Transverse colon (tissue), 4 donors: ENCODE measurements at places on chromosomes 5 and 9. TPM values are rescaled to one million over a fixed set of nuclear protein-coding genes. Genes with fewer than 3 reads are reported as not detected.

DNA sequence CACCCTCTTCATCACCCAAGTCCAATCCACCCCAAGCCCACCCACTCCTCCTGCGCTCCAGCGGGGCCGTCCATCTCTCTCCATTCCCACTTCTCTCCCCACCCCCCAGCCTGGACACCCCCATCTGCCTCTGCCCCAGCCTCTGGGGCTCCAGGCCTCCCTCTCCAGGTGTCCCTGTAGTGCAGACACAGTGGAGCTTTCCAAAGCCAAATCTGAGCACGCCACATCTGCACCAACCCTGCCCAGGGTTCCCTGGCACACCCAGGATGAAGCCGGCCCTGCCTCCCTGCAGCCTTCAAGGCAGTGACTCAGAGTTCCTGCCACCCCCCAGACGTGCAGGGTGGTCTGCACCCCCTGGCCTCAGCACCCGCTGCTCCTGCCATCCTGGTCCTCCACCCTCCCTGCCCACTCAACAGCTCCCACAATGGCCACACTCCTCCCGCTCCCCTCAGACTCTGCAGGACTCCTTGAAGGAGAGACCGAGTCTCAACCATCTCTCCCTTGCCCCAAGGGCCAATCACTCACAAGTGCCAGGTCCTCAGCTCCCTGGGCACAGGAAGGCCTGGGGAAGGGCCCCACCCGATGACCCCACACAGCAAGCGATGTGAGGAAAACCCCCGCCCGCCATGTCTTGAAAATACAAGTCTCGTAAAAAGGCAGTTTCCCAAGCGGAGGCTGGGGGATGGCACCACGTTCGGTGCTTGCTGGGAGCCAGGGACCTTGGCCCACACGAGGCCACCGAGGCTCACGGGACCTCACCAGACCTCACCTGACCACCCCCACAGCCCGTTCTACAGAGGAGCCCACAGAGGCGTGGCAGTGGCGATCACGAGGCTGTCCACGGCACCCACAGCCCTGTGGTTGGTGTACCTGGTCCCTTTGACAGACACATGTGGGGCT lies 22.2 kb downstream of the VAV2 start:
- DNase-seq: no peak

GRCh38 chr9:69603656-69604055 lies 68.5 kb downstream of the APBA1 start:
- no peak for DNase-seq

GRCh38 chr5:133106761-133107572 lies 55.2 kb downstream of the HSPA4 start:
- no peak for DNase-seq

GRCh38 chr5:136246122-136246521 lies 53.2 kb upstream of the SMIM32 start:
- no peak for DNase-seq

GRCh38 chr5:133297293-133297692 lies 245.5 kb downstream of the HSPA4 start:
- no peak for DNase-seq

- DNase-seq: no peak
Measured at GRCh38 chr5:51500-51823, 40.5 kb upstream of the PLEKHG4B start.

DNA sequence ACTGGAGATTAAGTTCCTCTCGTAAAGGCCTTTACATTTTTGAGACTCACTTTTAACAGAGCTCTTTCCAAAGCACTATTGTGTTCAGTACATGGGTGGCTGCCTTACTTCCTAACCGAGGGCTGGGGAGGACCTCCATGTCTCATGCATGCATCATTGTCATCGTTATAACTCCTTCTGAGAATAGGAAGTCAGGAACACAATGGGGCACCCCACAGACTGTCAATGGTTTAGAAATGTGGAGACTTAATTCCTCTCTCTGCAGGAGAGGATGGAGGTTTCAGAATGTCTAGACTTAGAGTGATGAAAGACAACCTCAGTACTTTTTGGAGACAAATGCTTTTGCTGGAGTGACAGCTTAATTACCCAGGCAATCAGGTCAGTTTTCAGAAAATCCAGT lies 83.9 kb downstream of the PRLR start:
- DNase-seq: no peak

The PPIC gene
- 56.3 TPM for total RNA-seq

The RASGEF1C gene
- total RNA-seq: 3.0 TPM

DNA sequence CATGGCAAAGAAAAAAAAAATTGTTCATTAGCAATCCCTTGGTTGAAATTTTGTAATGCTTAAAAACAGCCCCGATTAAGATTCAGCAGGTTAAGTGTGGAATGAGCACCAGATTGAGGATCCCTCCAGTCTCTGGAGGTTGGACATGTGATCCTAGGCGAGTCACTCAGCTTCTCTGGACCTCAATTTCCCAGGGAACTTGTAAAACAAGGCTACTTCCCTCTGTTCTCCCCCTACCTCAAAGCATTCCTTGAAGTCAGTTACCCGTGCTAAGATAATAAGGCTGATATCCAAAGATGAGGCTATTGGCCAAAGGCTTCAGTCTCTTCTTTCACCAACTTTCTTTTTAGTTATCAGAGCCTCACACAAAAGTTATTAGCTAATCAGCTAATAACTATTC lies 2.9 kb downstream of the KLHL3 start:
- DNase-seq: no peak

GRCh38 chr5:143968071-143968878 lies 156.3 kb downstream of the HMHB1 start:
- DNase-seq: no peak

DNA sequence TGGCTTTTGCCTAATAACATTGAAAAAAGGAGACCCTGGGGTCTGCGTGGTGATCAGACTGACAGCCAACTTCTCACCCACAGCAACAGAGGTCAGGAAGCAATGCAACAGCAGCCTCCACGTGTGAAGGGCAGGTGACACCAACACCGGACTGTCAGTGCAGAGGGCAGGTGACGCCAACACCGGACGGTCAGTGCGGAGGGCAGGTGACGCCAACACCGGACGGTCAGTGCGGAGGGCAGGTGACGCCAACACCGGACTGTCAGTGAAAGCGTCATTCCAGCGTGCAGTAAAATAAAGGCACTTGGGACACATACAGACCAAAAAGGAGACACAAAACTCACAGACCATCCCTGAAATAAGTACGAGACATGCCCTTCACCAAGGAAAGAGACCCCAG lies 37.2 kb upstream of the CEP72 start:
- no peak for DNase-seq

GRCh38 chr9:76403352-76403751 lies 9.1 kb upstream of the RFK start:
- no peak for DNase-seq

DNA sequence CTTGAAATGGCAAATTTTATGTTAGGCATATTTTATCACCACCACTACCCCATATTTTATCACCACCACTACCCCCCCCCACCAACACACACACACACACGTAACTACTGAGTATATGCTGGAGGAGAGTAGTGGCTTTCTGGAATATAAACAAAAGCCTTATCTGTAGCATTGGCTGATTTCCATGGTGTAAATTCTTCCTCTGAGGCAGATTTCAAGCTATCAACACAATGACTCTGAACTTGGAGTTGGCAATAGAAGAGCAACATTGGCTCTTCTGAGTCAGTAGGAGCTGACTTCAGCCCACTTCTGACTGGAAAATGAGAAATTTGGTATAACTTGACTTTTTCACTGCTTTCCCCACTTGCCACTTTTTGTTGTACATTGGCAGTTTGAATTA lies 143.0 kb downstream of the CAVIN4 start:
- DNase-seq: no peak

The CBY3 gene
- not detected for total RNA-seq

GRCh38 chr5:115496936-115497576 lies 47.5 kb downstream of the FEM1C start:
- no peak for DNase-seq

DNA sequence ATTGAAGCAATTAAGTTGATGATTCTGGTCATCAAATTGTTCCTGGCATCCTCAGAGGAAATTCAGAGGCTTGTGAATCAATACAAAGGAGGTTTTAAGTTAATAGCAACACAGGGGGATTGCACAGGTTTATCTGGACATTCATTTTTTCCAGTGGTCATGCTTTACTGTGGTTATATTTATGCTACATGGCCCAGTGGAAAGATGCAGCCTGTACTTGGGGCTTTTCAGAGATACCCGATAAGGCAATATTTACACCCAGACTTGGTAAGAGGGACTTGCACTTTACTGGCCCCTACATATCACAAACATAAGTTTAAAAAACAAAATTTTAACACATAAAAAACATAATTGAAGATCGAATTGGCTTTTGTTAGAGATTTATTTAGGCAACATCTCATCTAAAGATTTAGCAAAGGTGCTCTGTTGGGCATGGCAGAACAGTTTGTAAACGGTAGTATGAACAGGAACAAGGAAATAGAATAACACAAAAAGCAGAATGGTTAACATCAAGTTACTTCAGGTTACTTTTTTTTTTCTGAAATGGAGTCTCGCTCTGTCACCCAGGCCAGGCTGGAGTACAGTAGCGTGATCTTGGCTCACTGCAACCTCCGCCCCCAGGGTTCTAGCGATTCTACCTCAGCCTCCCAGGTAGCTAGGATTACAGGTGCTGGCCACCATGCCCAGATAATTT lies 49.7 kb upstream of the GLDC start:
- DNase-seq: no peak

The SYNPO gene
- 38.1 TPM for total RNA-seq

DNA sequence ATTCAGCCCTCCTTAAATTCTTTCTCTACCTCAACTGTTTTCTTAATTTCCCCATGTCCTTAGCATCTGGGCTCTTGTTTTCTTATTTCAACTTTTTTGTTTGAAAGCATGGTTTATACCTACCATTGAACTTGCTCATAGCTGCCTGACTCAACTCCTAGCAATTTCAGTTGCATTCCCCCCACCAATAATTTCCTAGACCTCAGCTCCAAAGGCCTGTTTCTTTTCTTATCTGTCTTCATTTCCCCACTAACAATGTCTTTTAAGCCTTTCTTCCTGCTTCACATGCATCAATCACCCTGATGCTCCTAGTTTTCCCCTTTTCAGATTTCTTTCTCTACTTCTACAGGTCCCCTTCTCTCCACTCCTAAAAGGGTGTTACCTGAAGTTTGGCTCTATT lies 129.7 kb upstream of the PDE4D start:
- no peak for DNase-seq

The SPINK7 gene
- total RNA-seq: not detected

- no peak for DNase-seq
Measured at GRCh38 chr9:35350212-35350611, 139.7 kb upstream of the RUSC2 start.

GRCh38 chr9:33254211-33254610 lies 10.3 kb downstream of the BAG1 start:
- DNase-seq: no peak

DNA sequence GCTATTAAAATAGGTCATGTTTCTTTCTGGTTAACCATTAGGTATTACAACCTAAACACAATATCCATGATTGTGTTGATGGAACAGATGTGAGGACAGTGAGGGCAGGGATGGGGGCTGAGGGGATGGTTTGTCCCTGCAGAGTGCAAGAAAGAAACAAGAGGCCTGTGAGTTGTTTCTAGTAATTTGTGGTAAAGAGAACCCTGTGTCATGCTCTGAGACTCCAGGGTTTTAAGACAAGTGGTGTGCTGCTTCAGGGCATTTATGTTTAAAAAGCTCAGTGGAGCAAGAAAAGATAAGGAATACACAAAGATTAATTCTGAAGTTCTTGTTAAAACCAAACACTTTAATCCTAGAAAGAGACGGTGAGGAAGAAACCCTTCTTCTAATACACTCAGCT lies 656.5 kb downstream of the TLE1 start:
- DNase-seq: no peak

- no peak for DNase-seq
Measured at GRCh38 chr9:9862235-9862810, 750.5 kb downstream of the PTPRD start.

The LMX1B gene
- not detected for total RNA-seq

- DNase-seq: no peak
Measured at GRCh38 chr5:98309785-98310598, 463.5 kb upstream of the RGMB start.

The HMMR gene
- total RNA-seq: not detected

GRCh38 chr5:2018390-2018724 lies 135.6 kb upstream of the IRX4 start:
- no peak for DNase-seq

DNA sequence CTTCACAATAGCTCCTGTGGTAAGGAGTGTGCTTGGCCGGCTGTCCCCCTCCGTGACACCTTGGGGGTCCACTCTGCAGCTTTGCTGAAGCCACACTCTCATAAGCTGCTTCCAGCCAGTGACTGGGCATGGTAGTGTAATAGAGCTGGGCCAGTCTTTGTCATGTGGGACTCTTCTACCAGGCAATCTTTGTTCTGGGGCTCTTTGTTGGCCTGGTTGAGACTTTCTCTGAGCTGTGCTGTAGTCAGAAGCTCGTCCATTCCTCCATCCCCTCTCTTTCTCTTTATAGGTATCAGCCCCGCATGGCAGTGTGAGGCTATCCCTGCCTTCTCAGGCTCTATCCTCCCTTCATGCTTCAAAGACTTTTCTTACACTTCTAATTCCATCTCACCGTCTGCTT lies 25.7 kb downstream of the CARD6 start:
- no peak for DNase-seq

DNA sequence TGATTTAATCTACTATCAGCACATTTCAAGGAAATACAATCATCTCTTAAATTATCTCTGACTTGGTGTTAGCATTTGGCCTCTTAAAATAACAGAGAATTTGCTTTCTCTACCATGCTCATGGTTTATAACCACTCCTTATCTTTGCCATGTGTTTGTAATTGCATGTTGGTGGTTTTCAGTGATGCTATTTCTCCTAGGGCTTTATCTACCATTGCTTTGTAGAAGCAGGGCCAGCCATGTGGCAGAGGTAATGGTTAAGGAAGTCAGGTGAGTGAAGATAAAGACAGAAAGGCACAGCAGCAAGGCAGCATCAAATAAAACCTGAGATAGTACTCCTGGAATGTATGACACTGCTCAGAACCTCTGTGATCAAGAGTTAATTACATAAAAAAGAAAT lies 206.2 kb downstream of the FER start:
- DNase-seq: no peak

DNA sequence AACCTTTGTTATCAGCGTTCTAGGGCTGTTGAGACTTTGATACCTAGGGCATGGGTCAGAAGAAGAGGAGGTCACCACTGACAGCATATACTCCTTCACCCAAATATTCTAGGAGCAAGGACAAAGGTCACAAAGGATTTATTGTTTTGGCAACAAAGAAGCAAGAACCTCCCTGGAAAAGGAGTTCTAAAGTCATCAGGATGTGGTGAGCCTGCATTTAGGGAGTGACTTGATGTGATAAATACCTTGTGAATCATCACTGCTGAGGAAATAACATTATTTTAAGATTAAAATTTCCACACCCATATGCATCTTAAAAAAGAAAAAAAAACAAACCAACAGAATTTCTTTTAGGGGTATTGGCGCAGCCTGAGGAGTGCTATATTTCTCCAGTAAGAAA lies 13.9 kb downstream of the IFNA1 start:
- no peak for DNase-seq

GRCh38 chr9:126386088-126386487 lies 59.5 kb downstream of the MVB12B start:
- peak; percentile 56 for DNase-seq

- no peak for DNase-seq
Measured at GRCh38 chr5:16803831-16804230, 132.3 kb downstream of the MYO10 start.

GRCh38 chr9:27633764-27634163 lies 60.5 kb upstream of the C9orf72 start:
- DNase-seq: no peak

The TAF7 gene
- 62.5 TPM for total RNA-seq
